ENCODE measurements at places on chromosomes 7 and 10. TPM values are rescaled to one million over a fixed set of nuclear protein-coding genes. Genes with fewer than 3 reads are reported as not detected.

GRCh38 chr10:77350134-77350533 lies 287.5 kb downstream of the KCNMA1 start:
- DNase-seq: no peak

DNA sequence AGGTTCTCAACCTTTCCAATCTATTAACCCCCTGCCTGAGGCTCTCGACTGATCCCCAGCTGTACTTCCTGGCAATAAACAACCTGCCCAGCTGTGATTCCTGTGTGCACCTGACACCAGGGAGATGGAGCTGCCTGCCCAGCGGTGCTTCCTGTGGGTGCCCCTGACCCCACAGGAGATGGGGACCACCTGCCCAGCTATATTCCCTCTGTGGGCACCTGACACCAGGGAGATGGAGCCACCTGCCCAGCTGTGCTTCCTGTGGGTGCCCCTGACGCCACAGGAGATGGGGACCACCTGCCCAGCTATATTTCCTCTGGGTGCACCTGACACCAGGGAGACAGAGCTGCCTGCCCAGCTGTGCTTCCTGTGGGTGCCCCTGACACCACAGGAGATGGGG lies 184.0 kb downstream of the DIP2C start:
- no peak for DNase-seq

DNA sequence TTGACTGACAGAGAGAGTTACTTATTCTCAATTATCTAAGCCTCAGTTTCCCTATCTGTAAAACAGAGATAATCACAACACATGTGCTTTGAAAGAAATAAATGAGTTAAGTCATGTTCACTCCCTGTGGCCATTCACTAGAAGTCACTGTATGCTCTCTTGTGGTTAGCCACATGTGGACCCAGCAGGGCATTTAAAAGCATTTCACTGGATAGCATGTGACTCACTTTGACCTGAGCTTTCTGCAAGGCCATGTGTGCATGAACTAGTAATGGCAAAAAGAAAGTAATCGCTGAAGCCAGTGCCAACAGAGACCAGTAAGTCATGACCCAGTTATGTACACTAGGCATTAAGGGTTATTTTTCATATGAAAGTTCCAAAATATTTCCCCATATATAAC lies 557.0 kb upstream of the IGFBP3 start:
- no peak for DNase-seq

DNA sequence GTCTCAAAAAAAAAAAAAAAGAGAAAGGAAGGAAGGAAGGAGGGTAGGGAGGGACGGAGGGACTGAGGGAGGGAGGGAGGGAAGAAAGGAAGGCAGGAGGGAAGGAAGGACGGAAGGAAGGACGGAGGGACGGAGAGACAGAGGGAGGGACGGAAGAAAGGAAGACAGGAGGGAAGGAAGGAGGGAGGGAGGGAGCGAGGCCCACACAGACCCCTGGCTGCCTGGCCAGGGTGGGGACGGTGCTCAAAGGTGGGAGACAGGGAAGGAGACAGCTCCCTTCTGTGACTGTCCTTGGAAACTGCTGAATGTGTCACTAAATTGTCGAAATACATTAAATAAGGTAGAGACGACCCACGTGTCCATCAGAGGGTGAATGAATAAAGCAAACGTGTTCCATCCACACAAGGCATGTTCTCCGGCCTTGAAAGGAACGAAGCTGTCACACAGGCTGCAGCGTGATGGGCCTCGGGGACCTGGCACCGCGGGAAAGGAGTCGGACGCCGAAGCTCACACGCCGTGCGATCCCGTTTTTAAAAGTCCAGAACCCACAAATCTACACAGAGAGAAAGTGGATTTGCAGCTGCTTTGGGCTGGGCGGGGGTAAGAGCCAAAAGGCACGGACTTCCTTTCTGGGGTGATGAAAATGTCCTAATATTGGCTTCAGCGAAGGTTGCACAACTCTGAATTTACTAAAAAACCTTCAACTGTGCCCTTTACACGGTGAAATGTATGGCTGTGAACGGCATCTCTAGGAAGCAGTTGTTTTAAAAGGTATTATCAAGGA lies 23.3 kb downstream of the ADAP1 start:
- no peak for DNase-seq

DNA sequence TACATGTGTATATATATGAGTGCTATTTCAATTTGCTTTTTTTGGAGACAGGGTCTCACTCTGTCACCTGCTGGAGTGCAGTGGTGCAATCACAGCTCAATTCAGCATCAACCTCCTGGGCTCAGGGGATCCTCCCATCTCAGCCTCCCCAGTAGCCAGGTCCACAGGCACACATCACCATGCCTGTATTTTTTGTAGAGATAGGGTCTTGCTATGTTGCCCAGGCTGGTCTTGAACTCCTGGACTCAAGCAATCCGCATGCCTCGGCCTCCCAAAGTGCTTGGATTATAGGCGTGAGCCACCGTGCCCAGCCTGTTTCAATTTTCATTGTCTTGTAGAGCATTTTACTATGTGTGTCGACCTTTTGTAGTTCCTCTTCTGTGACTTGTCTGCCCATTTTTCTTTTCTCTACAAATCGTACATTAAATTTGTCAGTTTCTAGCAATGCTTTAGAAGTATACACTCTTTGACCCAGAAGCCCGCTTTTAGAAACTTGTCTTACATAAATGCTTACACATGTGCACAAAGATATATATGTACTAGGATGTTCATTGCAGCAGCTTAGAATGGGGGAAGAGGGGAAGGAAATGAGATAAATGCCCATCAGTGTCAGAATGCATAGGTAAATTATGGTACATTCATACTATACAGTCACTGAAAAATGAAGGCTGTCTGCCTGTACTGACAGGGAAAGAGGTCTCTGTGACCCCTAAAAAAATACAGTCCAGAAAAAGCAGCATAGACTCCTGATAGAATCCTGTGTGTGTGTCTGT lies 12.2 kb upstream of the RFC2 start:
- no peak for DNase-seq

- no peak for DNase-seq
Observed at GRCh38 chr7:21044384-21044783, 257.7 kb upstream of the SP8 start.

- no peak for DNase-seq
Observed at GRCh38 chr7:3301831-3302618, 973 bp downstream of the SDK1 start.

- no peak for DNase-seq
Observed at GRCh38 chr7:155167706-155168365, 97.7 kb downstream of the HTR5A start.

GRCh38 chr10:60820093-60820754 lies 41.9 kb downstream of the CDK1 start:
- no peak for DNase-seq

DNA sequence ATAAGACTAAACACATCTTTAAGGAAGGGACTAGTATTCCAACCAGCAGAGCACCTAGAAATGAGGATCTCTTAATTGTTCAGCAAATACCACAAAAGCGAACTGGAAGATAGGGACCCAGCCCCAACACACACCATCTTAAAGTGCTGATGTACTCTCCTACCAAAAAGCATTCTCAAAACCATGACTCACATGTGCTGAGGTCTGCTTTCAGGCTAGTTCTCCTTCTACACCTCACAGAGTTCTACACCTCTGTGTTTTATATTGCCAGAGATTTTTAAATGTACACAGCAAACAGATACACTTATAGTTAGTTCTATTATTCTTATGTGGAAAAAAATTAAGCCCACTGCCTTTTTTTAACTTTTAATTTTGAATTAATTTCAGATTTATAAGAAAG lies 191.9 kb downstream of the DOCK4 start:
- no peak for DNase-seq

- DNase-seq: no peak
Observed at GRCh38 chr10:89100680-89101079, 106.4 kb downstream of the CH25H start.

DNA sequence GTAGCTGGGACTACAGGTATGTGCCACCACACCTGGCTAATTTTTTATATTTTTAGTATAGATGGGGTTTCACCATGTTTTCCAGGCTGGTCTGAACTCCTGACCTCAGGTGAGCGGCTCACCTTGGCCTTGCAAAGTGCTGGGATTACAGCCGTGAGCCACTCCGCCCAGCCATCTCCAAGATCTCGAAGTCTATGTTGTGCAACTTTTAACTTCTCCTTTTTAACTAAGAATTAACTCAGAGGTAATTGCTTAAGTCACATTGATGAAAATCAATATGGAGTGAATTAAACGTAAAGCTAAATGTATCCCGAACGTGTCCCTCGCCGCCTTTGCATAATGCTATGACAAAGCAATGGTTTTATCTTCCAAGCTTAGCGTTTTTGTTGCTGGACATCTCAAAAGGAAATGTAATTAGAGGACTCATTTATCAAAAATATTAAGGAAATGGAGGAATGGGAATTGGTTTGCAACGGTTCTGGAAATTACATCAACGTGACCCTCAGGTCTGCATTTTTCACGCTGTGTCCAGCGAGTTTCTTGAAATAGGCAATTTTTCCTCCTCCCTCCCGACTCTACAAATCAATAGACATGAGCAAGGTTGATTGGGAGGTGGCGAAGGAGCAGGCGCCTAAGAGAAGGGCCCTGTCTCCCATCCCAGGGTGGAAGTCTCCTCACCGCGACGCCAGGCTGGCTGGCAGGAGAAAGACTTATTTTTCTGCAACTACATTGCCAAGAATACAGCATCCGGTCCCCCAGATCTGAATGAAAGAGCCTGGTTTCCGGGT lies 89.8 kb downstream of the TMEM130 start:
- no peak for DNase-seq

GRCh38 chr10:132541601-132542011 lies 4.0 kb downstream of the INPP5A start:
- no peak for DNase-seq

- DNase-seq: no peak
Observed at GRCh38 chr10:98667081-98667480, 220.3 kb upstream of the HPS1 start.

DNA sequence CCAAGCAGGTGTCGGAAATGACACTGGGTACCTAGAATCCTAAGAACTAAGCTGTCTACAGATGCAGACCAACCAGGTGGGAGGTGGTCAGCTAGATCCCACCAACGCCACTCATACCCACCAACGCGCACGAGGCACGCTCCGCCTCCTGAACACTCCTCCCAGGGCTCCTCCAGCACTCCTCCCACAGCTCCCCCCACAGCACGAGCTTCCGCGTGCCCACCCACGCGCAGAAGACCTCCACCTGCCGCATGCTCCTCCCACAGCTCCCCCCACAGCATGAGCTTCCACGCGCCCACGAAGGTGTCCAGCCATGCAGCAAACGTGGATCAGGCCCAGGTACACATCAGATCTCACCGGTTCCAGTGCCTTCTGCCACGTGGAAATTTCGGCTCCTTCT lies 196.0 kb downstream of the MAD1L1 start:
- peak; percentile 76 for DNase-seq

DNA sequence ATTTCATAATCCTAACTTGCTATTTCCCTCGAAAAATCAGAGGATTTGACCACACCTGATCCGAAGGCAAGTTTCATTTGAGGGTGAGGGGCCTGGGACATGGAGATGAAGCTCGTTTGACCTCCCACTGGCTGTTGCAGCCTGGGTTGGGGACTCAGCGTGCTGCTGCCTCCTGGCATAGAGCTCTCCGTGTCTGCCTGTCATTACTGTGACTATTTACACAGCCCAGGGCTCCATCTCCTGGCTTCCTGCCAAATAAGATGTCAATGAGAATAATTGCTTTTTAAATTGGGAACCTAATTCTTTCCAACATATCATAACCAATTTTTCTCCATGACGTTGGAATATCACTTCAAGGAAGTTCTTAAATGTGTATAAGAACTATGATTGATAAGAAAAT lies 139.3 kb upstream of the COBL start:
- no peak for DNase-seq

- DNase-seq: no peak
Observed at GRCh38 chr10:14282276-14282675, 48.4 kb downstream of the FRMD4A start.

DNA sequence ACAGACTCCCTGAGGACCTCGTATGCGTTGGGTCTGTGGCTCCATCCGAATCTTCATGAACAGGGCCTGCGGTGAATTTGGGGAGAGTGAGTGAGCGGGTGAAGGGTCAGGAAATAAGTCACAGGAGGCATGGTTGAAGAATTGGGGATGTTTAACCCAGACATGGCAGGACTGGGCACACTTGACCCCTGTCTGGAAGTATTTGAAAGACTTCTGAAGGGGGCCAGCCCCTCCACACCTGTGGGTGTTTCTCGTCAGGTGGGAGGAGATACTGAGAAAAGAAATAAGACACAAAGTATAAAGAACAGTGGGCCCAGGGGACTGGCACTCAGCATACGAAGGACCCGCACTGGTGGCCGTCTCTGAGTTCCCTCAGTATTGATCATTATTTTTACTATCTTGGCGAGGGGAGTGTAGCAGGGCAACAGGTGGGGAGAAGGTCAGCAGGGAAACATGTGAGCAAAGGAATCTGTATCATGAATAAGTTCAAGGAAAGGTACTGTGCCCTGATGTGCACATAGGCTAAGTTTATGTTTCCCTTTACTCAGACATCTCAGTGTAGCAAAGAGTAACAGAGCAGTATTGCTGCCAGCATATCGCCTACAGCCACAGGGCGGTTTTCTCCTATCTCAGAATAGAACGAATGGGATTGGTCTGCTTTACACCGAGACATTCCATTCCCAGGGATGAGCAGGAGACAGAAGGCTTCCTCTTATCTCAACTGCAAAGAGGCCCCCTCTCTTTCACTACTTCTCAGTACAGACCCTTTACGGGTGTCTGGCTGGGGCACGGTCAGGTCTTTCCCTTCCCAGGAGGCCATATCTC lies 38.2 kb upstream of the PFKFB3 start:
- no peak for DNase-seq

GRCh38 chr7:117395743-117396142 lies 31.6 kb downstream of the ASZ1 start:
- DNase-seq: no peak

DNA sequence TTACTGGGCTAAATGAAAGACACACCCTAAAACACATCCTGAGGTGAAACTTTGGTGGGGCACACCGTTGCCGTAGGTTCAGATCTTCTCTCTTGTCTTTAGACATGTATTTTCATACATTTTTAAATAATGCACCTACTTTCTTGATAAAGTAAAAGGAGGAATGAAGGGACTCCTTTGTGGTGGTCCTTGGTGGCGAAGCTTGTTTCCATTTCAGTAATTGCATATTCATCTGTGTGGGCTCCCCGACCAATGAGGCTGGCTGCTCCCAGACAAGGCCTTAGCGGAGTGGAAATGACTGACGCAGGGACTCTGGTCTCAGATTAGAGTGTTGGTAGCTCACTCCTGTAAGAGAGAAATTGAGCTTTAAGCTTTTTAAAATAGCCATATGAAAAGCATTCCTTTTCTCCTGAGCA lies 815 bp downstream of the CCSER2 start:
- no peak for DNase-seq

DNA sequence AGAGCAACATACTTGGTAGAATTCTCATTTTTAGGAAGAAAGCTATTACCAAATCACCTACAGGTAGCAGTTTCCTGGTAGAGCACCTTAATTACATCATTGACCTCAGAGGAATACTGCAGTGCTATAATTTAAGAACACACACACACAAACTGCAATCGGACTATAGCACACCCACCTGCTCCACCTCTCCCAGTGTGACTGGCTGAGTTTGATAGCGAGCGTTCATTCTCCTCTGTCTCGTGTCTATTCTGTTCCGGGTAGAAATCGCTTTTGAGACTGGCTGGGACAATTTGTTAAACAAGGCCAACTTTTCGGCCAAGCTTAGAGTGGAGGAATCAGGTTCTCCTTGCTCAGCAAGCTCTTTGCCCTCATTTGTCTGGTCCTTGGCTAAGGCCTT lies 110.5 kb downstream of the SVIL start:
- peak; percentile 14 for DNase-seq

Gene FOXP2
- 11.9 TPM for total RNA-seq

Gene MEOX2
- 3.2 TPM for total RNA-seq

Gene CYP26A1
- not detected for total RNA-seq

Gene UNCX
- not detected for total RNA-seq

Gene AQP1
- 138 TPM for total RNA-seq

Gene SFTPD
- 0.76 TPM for total RNA-seq

Gene PRR15
- 0.67 TPM for total RNA-seq

Gene KLLN
- 0.95 TPM for total RNA-seq

Gene CTNNA3
- 0.04 TPM for total RNA-seq

All from lower leg skin (tissue), 4 donors.